ENCODE measurements at places on chromosomes 1 and 21.
A peak's percentile ranks its signal among the peaks of the same experiment; 100 is the strongest.

- DNase-seq = peak; percentile 84
These were observed 8.0 kb upstream of the NIBAN1 start for GRCh38 chr1:184982002-184982954.

- no peak for DNase-seq
These were observed 78.7 kb downstream of the FH start for GRCh38 chr1:241440904-241441303.

DNA sequence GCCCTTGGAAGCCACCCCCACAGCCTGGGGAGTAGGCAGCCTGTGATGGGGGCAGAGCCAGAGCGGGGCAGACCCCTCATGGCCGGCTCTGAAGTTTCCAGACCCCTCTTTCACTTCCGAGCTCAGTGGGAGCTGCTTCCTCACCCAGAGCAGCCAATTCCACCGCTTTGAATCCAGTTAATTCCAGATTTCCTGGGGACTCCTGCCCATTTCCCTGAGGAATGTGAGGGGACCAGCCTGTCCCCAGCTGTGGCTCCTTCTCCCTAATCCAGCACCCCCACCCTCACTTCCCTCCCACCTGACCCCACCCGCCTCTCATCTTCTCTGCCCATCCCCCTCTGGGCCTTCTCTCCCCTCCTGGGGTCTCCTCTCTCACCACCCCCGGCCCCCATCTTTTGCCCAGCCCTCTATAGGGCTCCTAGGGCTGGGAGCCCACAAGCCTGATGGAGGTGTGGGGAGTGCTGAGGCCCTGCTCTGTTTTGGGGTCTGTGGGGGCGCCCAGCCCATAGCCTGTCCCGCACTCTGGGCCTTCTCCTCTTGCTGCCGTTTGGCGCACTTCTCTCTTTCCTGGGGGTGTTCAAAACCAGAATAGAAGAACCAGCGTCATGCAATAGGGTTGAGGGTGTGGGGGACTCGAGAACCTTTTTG is 26.2 kb upstream of the TNFRSF1B start:
- no peak for DNase-seq

GRCh38 chr1:155012026-155012546 is 9.5 kb downstream of the ZBTB7B start:
- peak; percentile 55 for DNase-seq

GRCh38 chr21:42071146-42071737 is at the start of gene UMODL1:
TSS of gene UMODL1 (plus strand) at chr21:42071317. CDS start at chr21:42071317, 0 bp downstream.
- DNase-seq = no peak

GRCh38 chr1:229093609-229094336 is 177.1 kb upstream of the RAB4A start:
- DNase-seq = no peak

DNA sequence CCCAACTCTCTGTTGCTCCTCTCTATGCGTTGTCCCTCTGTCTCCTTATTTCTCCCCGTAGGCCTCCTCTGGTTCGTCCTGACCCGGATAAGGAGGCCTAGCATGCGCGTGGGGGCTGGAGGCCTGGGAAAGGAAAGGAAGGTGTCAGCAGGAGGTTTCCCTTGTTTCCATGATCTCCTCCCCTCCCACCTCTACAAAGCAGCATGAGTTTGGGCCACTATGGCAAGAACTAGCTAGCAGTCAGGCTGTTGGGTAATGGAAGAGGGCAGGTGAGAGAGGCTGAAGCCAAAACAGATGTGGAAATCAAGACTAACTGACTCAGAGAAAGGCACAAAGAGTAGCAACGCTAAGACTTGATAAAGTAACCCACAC is 687 bp upstream of the SEMA6C start:
- peak; percentile 56 for DNase-seq

DNA sequence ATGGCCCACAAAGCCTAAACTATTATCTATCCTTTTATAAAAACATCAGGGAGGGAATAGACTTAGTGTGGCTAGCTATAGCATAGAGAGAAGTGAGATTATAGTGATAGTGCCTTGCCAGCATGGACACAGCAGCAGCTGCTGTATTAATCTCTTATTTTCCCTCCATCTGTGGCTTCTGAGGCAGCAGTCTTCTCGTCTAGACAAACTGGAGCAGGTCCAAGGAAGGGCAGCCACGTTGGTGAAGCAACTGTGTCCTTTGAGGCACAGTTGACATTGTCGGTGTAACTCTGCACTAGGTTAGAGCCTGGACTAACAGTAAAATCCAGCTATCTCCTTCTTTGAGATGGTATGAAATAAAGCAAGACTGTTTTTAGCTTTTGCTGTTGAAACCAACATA is 131.3 kb downstream of the CACHD1 start:
- DNase-seq = no peak

- DNase-seq = no peak
These were observed 11.4 kb downstream of the SKI start for GRCh38 chr1:2239384-2239985.

DNA sequence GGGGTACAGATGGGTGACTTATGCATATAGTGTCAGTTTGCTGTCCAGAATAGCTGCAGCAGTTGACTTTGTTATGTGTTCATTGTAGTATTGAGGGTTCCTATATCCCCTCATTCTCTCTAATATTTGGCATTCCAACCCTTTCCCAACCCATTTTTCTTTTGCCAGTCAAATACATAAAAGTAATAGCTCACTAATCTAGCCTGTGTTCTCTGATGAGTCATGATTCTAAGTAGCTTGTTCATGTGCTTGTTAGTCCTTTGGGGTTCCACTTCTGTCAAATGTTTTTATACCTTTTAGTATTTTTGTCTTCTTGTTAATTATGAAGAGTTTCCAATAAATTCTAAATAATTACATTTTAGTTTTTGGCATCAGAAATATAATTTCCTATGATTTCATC is 99.2 kb upstream of the MROH9 start:
- DNase-seq = peak; percentile 63

DNA sequence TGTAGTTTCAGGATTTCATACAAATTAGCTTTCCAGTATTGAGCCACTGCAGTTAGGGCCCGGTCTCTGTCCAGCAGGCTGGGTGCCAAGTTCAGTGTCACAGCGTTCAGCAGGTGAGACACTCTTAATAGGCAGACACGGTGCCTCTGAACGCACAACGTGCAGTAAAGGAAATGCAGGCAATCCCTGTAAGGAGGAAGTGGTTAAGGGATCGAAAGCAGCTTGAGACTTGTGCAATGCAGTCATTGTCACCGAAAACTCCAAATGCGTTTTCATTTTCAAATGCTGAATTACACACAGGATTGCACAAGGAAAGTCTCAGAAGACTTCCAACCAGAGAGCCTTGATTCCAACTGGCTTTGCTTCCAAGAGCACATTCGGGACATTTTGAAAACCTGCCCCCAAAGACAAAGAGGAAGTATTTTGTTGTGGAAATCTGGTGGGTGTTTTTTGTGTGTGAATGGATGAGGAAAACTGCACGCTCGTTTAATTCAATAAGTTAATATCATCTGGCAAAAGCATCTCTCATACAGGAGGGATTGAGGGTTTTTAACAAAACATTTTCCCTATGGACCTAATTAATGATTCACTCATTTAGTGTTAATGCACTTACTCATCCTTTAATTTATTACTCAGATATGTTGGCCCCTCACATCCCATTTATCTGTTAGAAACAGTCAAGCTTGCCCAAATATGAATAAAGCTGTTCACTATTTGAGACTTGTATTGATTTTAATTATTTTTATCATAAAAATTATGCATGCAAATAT is 61.6 kb downstream of the PTGS2 start:
- peak; percentile 85 for DNase-seq

DNA sequence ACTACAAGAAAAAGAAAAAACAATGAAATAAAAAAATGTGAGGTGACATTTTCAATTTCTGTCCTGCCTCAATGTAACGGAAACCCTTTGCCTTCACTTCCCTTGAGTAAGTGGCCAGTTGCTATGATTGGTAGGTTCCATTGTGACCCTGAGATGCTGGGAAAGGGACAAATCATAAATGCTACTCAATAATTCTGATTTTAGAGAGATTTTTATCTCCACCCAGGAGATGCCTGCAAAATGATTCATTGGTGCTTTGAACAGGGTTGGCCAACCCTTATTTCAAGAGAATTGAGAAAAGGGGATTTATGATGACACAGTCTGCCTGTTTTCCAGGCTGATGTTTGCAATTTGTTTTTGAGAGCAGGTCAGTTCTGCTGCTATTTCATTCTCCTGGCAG is 22.5 kb downstream of the XCL1 start:
- peak; percentile 50 for DNase-seq

DNA sequence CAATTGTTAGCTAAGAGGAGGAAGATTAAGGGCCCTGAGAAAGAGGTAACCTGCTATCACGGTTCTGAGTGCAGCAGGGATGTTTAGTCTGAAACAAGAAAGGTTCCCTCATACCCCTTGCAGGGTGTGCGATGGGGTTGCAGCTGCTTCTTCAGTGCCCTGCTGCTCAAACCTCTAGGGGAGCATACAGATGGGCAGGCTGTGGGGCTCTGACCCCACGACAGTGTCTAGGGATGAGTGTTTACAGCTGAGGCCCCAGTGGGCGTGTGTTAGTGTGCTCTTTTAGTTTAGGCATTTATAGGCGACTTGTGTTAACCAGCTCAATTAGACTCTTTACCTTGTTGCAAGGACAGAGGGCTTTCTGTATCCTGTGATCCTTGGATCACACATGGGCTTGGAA is 41.3 kb upstream of the PLA2G5 start:
- DNase-seq = no peak

DNA sequence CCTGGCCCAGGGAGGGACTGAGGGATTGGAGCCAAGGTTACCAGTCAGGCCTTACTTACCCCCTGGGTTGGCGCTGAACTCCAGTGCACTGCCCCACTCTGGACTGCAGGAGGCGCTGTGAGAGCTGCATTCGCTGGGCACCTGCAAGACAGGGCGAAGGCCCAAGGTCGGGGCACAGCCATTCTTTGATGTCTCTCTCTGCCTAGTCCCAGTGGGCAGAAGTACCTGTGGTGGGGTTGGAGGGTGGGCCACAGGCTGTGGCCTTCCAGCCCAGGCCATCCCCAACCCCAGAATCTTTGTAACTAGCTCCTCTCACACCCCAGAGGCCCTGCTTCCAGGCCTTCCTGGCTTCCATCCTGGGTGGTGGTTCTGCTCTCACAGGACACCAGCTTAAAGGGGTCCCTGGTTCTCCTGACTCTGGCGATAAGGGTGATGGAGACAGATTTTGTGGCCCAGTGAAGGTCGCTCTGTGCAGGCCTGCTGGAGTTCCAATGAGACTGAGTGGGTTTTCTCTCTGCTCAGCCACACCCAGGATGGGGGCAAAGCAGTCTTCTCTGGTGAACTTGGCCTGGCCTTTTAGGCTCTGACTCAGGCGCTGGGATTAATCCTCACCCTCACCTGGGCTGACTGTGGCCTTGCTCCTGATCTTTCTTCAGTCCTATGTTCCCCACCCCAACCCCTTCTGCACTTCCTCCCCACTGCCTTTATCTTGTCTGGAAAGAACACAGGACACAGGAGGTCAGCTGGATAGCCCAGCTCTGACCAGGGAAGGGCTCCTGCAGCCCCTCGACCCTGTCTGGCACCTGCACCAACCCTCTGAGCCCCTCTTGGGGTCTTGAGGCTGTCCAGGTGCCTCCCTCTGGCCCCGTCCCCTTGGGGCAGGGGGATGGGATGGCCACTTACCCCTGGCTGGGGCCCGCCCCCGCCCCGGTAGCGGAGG is 954 bp downstream of the MYOG start:
- DNase-seq = no peak

DNA sequence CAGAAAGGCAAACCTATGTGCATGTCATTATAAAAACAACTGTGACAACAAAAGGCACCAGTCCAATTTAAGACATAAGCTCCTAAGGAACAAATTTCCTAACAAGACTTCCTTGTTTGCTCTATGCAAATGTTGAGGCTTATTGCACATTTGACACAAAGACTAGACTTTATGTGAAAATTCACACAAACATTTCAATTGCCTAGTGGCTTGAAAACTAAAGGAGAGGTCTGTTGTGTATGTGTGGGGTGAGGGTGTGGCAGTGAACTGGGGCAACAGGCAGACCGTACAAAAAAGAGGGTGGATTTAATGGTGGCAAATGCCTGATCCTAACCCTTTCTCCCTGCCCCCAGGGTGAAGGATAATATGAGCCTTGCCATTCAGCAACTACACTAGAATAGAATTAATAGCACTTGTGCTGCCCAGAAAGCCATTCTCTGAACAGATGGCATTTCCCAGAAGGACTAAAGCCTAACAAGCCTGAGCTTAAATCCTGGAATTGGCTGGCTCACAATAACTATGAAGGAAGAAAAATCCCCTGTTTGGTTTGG is 73.9 kb downstream of the GLUL start:
- no peak for DNase-seq

GRCh38 chr1:65979136-65980044 is 186.7 kb downstream of the PDE4B start:
- peak; percentile 33 for DNase-seq

DNA sequence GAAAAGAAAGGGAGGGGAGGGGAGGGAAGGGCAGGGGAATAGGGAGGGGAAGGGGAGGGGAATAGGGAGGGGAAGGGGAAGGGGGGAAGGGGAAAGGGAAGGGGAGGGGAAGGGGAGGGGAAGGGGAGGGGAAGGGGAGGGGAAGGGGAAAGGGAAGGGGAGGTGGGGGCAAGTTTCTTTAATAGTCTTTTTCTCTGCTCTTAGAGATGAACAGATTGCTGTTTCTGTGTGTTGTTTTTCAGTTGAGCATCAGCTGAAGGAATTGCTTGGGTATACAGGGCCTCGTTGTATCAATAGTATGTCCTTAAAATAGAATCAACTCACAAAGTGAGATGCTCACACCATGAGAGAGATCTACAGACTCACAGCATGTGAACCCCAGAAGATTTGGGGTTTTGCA is 44.8 kb upstream of the SOD1 start:
- DNase-seq = no peak

DNA sequence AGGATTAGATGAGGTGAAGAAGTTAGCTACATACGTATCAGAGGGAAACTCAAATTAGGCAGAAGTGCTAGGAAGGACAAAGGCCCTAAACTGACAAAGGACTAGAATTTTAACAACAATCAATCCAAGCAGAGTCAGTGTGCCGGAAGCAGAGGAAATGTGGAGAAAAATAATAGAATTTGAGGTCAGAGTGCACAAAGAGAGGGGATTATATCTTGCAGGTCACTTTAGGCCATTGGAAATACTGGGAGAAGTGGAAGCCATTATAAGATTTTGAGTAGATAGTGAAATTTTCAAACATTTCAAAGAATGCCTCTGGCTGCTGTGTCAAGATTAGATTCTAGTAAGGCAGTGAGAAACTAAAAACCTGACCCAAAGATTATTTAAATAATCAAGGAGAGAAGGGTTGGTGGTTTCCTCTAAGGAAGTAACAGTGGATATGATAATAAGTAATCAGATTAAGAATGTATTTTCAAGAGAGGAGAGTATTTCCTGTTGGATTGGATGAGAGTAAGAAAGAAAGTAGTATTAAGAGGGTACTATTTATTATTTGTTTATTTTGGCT is 889.2 kb upstream of the NCAM2 start:
- DNase-seq = no peak

- DNase-seq = no peak
These were observed 167.9 kb downstream of the KCNJ6 start for GRCh38 chr21:37748351-37748750.

GRCh38 chr1:203186446-203187303 is at the start of gene CHI3L1:
TSS of gene CHI3L1 (minus strand) at chr1:203186704. CDS start at chr1:203186623, 81 bp downstream.
- no peak for DNase-seq

GRCh38 chr1:102941366-102941947 is 166.9 kb downstream of the COL11A1 start:
- no peak for DNase-seq

- peak; percentile 18 for DNase-seq
These were observed 19.2 kb upstream of the MTARC1 start for GRCh38 chr1:220767312-220768125.

Measured in GM23248 (cell line).